ENCODE measurements at places on chromosomes 12 and 14.

GRCh38 chr12:113826805-113827538 is 139.2 kb downstream of the RBM19 start:
- H3K4me1 ChIP-seq, result peaks cover 15% of the 10 kb centered on the region
- H3K27ac ChIP-seq, result no peak overlapping the region
- H3K27me3 ChIP-seq, result no peaks in the 10 kb centered on the region
- DNase-seq, result no peak
- no peak overlapping the region for H3K4me3 ChIP-seq

GRCh38 chr12:75561921-75562320 is 50.5 kb upstream of the KRR1 start:
- peaks cover 2% of the 10 kb centered on the region for H3K4me1 ChIP-seq
- H3K27ac ChIP-seq, result no peak overlapping the region
- H3K4me3 ChIP-seq, result no peak overlapping the region
- DNase-seq, result no peak
- no peaks in the 10 kb centered on the region for H3K27me3 ChIP-seq
- H3K36me3 ChIP-seq, result no peaks in the 10 kb centered on the region

DNA sequence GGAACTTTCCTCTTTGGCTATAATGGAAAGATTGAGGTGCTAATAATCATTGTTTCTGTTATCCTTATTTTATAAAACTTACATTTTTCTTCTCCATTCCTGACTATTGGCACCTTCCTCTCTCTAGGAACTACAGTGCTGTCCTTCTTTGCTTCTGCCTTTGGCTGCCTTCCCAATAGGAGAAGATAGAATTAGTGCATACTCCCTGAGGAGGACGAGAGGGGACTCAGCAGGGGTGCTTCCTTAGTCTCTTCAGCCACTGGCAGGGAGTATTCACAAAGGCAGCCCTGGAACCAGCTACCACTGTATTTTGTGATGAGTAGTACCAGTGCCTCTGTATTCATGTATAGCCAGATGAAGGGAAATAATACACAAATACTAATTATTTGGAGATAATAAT is 208.5 kb downstream of the FOXG1 start:
- no peaks in the 10 kb centered on the region for H3K36me3 ChIP-seq
- H3K27ac ChIP-seq, result no peak overlapping the region
- H3K4me1 ChIP-seq, result no peaks in the 10 kb centered on the region
- DNase-seq, result peak; percentile 11
- no peaks in the 10 kb centered on the region for H3K27me3 ChIP-seq

GRCh38 chr12:48881686-48882314 is 16.1 kb upstream of the RND1 start:
- H3K27me3 ChIP-seq, result no peaks in the 10 kb centered on the region
- no peak for DNase-seq
- H3K4me3 ChIP-seq, result no peak overlapping the region
- no peaks in the 10 kb centered on the region for H3K36me3 ChIP-seq

DNA sequence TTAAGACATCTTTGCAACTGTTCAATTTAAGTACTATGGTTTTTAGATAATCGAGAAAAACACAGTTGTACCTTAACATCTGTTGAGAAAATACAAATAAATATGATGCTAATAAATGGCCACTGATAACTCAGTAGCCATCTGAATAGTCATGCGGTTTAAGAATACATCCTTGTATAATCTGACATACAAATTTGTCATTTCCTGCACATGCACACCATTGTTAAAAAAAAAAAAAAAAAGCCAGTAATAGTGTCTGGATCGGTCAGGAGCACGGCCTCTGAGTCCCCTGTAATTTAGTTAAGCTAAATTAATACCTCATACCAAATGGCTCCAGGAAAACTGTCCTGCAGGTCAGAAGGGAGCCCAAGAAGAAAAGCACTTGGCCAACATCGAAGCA is 16.8 kb downstream of the RFC5 start:
- H3K4me3 ChIP-seq, result no peak overlapping the region
- H3K4me1 ChIP-seq, result no peaks in the 10 kb centered on the region
- H3K27ac ChIP-seq, result no peak overlapping the region
- H3K36me3 ChIP-seq, result peaks cover 100% of the 10 kb centered on the region

GRCh38 chr12:2234646-2235350 is 182.0 kb downstream of the CACNA1C start:
- no peak for DNase-seq
- no peaks in the 10 kb centered on the region for H3K4me1 ChIP-seq
- no peak overlapping the region for H3K4me3 ChIP-seq
- no peaks in the 10 kb centered on the region for H3K36me3 ChIP-seq

DNA sequence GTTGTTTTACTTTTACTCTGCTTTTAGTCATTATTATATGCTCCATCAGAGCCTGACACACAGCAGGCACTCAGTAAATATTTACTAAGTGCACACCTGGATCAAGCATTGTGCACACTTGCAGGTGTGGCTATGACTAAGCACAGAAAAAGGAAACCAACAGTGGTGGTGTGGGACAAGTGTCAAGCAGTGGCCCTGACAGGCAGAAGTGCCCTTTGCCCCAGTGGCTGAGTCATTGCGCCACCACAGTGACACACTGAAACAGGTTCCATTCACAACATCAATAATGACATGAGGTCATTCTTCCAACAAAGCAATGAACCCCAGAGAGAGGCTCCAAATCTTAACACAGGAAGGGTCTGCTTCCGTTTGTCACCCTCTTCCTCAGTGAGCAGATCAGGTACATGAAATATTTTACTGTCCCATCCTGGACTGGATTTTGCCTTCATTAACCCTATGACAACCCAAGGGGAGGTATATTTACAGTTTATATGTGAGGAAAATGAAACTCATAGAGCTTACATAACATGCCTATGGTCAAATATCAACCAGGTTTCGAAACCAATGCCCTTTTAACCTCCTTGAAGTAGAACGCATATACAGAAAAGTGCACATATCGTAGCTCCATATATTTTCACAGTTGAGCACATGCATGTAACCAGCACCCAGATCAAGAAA is 82.6 kb upstream of the GTF2A1 start:
- H3K27ac ChIP-seq, result no peak overlapping the region
- H3K4me3 ChIP-seq, result no peak overlapping the region
- H3K36me3 ChIP-seq, result no peaks in the 10 kb centered on the region
- peaks cover 12% of the 10 kb centered on the region for H3K4me1 ChIP-seq
- no peak for DNase-seq

DNA sequence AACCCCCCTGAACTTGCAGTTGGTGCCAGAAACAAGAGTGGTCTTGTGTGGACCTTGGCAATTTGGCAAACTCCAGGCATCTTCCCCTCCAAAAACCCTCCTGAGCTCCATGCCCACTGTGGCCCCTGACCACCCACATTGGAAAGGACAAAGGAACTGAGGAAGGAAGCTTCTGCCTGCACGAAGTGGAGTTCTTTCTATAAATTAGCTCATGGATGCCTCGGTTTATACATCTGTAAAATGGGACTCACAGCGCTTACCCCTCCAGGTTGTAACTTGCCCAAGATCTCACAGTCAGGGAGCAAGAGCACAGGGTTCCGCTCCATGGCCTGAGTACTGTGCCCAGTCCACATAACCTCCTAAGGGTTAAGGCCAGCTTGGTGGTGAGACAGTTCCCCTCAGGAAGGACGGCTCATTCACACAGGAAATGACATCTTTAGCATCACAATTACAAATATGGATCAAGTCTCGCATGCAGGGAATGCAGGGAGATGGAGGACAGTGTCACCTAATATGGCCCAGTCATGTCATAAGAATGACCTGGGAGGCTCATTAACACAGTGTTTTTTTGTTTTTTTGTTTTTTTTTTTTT is 66.6 kb downstream of the CLMN start:
- H3K4me1 ChIP-seq, result peaks cover 32% of the 10 kb centered on the region
- H3K27me3 ChIP-seq, result no peaks in the 10 kb centered on the region
- no peak for DNase-seq
- no peak overlapping the region for H3K27ac ChIP-seq
- no peaks in the 10 kb centered on the region for H3K36me3 ChIP-seq

GRCh38 chr12:19239102-19239501 is 109.6 kb downstream of the PLEKHA5 start:
- no peak overlapping the region for H3K27ac ChIP-seq
- H3K4me3 ChIP-seq, result no peak overlapping the region

GRCh38 chr12:31005256-31005943 is 68.3 kb upstream of the DDX11 start:
- peaks cover 1% of the 10 kb centered on the region for H3K4me1 ChIP-seq
- no peak for DNase-seq
- no peaks in the 10 kb centered on the region for H3K36me3 ChIP-seq
- H3K4me3 ChIP-seq, result no peak overlapping the region
- no peak overlapping the region for H3K27ac ChIP-seq

DNA sequence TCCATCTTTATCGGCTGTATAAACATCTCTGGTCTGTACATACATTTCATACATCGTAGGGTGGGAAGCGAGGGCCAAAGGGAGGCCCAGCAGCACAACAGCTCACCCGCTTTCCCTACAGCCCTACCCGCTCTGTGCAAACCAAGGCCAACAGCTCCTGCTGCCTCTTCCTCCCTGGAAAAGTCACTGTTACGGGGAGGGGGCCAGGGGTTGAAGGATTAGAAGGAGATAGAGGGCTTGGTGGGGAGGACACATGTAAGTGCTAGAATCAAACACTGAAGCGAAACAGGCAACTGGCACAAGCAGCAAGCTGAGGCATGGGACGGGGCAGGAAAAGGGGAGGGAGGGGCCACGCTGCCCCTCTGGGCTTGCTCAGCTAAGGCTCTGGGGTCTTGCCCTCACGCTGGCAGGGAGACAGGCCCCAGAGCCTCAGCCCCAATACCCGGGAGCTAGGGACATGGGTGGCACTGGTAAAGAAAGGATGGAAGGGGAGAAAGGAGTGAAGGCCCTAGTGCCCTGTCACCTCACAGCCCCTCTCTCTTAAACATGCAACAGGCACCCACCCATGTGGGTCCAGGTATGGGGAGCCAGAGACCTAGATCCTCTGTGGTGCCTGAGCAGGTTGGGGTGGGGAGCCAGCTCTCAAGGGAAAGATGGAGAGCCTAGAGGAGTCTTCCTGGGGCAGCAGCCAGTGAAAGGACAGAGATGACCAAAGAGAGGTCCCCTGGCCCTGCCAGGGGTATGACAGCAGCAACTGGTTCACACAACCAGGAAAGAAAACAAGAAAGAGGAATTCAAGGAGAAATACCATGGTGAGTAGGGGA is 14.4 kb downstream of the SPRYD3 start:
- no peak overlapping the region for H3K27ac ChIP-seq
- DNase-seq, result no peak
- peaks cover 6% of the 10 kb centered on the region for H3K36me3 ChIP-seq
- no peaks in the 10 kb centered on the region for H3K27me3 ChIP-seq
- H3K4me1 ChIP-seq, result peaks cover 8% of the 10 kb centered on the region
- no peak overlapping the region for H3K4me3 ChIP-seq

DNA sequence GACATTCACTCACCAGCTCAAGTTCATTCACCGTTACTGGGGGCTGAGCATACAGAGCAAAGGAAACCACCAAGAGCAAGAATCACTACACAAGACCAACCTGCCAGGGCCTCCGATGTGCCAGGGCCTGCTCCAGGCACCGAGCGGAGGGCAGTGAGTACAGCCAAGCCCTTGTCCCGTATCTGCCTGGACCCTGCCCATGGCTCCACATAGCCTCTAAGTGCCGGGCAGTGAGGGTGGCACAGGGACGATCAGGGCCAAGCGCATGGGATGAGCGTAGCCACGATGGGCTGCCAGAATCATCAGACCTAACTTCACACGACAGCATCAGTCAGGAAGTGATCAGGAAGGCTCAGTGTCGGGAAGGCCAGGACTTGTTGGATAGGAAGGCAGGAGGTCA is 199.6 kb downstream of the BCL11B start:
- H3K4me1 ChIP-seq, result no peaks in the 10 kb centered on the region
- H3K27me3 ChIP-seq, result no peaks in the 10 kb centered on the region
- H3K36me3 ChIP-seq, result no peaks in the 10 kb centered on the region
- H3K27ac ChIP-seq, result no peak overlapping the region

DNA sequence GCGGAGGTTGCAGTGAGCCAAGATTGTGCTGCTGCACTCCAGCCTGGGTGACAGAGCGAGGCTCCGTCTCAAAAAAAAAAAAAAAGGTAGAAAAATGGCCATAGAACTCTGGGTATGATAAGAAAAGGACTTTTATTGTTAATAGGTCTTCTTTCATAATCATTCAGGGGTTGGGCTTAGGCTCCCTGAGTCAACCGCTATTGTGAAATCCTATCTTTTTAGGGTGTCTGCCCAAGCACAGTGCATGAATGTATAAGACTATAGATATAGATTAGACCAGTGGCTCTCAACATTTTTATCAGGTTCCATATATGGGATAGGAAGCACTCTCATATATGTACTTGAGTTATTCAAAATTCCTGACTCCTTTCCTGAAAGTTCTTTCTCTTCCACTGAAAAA is 48.7 kb upstream of the USP15 start:
- no peaks in the 10 kb centered on the region for H3K36me3 ChIP-seq
- no peak for DNase-seq
- no peak overlapping the region for H3K4me3 ChIP-seq
- no peak overlapping the region for H3K27ac ChIP-seq
- H3K27me3 ChIP-seq, result no peaks in the 10 kb centered on the region

- H3K36me3 ChIP-seq, result no peaks in the 10 kb centered on the region
- H3K4me3 ChIP-seq, result no peak overlapping the region
- no peaks in the 10 kb centered on the region for H3K4me1 ChIP-seq
- DNase-seq, result no peak
- no peak overlapping the region for H3K27ac ChIP-seq
Observed at GRCh38 chr14:27916326-27916725, 850.3 kb upstream of the FOXG1 start.

DNA sequence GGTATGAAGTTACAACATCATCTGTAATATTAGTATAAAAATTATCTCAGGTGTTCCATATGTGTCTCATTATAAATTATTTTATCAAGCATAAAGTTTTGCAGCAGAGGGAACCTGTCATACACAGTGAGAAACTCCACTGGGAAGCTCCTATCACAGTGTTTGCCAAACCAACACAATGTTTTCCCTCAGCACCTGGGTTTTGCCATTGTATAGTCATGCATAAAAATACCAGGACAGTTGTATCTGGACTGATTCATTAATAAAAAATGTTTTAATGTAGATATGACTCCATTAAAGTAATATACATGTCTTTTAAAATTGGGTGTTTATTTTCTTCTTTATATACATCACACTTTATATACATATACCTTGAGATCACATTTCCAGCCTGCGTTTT is 56.6 kb downstream of the METTL25 start:
- no peak for DNase-seq
- no peak overlapping the region for H3K27ac ChIP-seq
- H3K4me3 ChIP-seq, result no peak overlapping the region
- no peaks in the 10 kb centered on the region for H3K36me3 ChIP-seq

GRCh38 chr14:95518045-95518751 is 1.7 kb upstream of the SYNE3 start:
- H3K4me1 ChIP-seq, result peaks cover 22% of the 10 kb centered on the region
- DNase-seq, result no peak
- no peak overlapping the region for H3K4me3 ChIP-seq
- no peaks in the 10 kb centered on the region for H3K36me3 ChIP-seq
- H3K27ac ChIP-seq, result no peak overlapping the region

Data from neuronal stem cell (in vitro differentiated cells).